ENCODE measurements at places on chromosomes 7 and 10.

DNA sequence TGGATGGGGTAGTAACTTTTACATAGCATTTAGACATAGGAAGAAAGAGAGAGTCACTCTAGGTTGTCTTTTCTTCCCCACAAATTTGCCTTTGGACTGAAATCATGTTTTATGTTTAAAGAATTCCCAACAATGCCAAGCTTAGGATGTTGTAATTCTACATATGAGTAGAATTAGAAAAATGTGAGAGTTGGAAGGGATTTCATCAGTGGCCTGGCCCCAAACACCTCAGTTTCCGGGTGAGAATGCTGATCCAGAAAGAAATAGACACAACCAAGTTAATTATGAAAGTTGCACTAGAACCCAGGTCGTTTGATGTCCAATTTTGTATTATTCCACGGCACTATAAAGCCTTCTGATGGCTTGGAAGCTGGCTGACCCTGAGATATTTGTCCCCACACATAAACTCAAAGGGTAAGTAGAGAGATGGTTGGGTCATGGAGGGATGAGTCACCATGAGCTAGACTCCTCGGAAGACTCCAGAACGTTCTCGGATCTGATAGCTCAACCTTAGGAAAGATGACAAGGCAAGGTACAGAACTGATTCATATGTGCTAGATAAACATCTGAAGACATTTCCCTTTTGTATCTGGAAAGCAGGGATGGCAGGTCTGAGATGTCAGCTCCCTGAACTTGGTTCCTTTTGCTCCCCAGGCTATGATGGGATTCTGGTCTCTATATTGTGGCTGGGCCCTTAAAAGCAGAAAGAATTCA lies 48.8 kb upstream of the SLC35B4 start:
- peak; percentile 34 for DNase-seq

DNA sequence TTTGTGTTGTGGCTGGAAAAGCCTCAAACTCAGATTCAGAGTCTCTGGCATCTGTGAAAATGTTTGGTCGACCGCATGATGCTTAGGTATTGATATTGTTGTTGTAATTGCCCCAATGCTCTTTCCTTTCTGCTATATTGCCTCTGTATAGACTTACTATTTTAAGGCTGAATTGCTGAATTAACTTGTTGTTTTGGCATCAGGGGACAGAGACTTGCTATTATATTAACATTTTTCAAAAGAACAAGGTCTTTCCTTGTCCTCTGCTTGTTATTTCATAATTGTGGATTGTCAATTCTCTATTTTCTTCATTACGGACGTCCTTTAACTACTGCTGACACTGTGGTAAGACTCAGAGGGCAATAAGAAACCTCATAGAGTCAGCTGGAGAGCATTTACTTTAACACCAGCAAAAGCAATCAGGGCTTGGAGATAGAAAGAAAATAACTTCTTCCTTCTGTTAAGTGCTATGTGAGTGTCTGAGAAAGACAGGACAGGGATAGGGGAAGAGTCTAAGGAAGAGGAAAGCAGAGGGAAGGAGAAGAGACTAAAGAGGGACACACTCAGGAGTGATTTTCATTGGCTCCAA lies 17.6 kb downstream of the CPED1 start:
- DNase-seq: no peak

- DNase-seq: no peak
Observed at GRCh38 chr7:39621784-39622411, 1.5 kb upstream of the RALA start.

DNA sequence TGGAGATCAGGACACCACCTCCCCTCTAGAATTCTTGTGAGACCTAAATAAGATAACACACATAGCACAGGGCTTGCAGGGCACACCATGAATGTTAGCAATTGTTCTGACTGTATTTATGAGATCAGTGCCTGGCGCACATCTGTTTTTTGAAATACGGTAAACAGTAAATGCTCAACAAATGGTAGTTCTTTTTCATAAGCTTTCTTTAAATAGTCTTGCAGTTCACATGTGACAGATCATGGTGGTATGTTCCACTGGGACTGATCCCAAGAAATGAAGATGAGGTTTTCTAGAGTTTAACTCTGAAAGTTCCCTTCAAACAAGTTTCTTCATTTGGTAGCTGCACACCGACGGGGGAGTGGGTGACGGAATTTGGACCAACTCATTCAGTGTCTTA lies 34.8 kb downstream of the CREB5 start:
- DNase-seq: no peak

DNA sequence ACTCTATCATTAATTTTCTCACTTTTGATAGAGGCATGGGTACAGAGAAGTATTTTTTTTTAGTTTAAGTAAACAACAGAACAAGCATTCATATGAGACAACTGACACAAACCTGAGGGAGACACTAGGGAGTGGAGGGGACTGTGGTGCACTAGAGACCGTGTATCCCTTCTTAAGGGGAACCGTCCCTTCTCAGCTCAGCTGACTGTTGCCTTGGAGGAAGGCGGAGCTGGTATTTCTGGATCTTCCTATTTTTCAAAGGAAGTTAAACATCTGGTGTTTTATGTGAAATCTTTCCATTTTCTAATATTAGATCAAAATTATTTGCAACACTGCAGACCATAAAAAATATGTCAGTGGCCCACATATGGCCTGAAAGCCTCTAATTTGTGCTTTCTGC lies 113.6 kb upstream of the MACROH2A2 start:
- DNase-seq: no peak

- no peak for DNase-seq
Observed at GRCh38 chr7:12397671-12398070, 6.0 kb downstream of the VWDE start.

DNA sequence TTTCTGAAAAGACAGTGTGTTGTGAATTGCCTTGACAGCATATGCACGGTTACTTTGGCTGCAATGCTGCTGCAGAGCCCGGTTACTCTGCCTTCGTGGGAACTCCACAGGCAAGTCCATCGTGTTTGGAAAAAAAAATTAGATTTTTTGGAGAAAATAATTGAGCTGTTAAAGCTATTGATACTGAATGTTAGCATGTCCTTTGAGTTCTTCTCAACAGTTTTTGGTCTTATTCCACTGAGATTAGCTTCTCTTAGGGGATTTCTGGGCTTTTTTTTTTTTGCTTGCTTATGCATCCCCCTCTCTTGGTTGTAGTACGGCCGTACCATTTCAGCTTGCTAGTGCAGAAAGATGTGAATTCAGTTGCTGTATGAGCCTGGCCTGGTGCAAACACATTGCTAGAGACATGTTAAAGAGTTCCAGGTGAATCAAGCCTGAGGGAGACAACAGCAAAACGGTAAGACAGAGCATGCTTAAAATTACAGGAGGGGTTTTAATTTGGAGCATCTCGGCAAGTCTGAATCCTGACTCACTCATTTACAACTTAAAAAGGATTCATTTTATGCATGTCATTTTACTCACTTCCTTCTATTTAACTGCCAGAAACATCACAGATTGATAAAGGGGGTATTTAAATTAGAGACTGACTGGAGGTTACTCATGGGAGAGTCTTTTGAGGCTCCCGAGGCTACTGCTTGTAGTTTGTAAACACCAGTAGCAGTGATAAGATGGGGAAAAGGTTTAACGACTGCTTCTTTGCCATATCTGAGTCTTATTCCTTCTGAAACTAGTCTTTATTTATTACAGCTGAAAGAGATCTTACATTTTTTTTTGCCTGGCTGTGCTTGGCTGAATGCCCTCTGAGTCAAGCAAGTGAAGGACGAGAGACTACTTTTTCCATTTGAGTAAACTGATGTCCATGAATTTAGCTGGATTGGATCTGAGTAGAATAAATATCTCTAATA lies 113.7 kb downstream of the CDK14 start:
- DNase-seq: no peak

DNA sequence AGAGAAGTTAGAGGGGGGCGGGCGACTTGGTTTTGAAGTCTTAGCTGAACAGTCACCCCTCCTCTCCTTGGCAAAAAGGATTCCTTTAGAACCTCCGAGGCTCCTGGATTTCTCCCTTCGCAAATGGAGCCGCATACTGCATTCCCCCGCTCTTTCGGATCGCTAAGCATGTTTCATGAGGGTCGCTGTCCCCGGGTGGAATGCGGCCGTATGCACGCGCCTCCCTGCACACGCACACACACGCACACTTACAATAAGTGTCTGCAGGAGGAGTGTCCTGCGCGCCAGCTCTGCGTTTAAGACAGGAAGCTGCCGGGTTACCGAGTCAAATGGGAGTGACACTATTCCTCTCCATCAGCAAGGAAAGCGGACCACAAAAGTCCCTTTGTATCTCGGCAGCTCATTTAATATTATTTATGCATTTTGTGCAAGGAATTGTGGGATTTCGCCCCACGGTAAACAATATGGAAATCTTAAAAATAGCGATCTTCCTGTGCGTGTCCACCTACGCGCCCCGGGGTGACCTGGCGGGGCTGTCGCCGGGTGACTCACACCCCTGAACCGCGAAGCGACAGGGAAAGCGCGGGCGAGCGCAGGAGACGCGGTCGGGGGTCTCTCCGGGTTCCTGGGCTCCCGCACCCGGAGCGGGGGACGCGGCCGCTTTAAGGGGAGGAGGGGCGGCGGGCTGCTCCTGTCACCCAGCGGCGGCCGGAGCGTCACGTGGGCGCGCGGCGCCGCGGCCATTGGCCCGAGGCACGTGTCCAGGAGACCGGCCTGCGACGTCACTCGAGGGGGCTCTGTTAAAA lies 988 bp upstream of the EN2 start:
- DNase-seq: peak; percentile 59

GRCh38 chr10:4129866-4130477 lies 345.0 kb upstream of the KLF6 start:
- DNase-seq: no peak

DNA sequence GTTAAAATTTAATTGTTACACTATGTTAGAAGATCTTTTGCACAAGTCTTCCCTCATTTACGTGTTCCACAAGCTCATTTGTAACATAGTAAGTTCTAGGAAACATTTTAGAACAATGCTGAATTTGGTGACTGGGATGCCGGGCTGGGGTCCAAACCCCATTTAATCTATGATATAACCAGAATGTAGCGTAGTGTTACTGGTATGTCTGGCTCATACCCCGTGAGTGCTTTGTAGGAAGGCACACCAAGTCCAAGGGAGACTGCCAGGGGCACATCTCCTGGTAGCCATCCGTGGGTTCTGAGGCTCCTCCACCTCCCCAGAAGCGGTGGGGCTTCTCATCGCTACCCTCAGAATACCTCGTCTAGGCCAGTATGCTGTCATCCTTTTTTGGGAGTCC lies 21.3 kb upstream of the TMEM236 start:
- no peak for DNase-seq
